ENCODE measurements at places on chromosomes 4 and X.

GRCh38 chr4:2009651-2010233, 968 bp upstream of the NELFA start:
- peak; percentile 76 for DNase-seq

- no peak for DNase-seq
Observed at GRCh38 chr4:150950657-150951288, 64.3 kb downstream of the LRBA start.

DNA sequence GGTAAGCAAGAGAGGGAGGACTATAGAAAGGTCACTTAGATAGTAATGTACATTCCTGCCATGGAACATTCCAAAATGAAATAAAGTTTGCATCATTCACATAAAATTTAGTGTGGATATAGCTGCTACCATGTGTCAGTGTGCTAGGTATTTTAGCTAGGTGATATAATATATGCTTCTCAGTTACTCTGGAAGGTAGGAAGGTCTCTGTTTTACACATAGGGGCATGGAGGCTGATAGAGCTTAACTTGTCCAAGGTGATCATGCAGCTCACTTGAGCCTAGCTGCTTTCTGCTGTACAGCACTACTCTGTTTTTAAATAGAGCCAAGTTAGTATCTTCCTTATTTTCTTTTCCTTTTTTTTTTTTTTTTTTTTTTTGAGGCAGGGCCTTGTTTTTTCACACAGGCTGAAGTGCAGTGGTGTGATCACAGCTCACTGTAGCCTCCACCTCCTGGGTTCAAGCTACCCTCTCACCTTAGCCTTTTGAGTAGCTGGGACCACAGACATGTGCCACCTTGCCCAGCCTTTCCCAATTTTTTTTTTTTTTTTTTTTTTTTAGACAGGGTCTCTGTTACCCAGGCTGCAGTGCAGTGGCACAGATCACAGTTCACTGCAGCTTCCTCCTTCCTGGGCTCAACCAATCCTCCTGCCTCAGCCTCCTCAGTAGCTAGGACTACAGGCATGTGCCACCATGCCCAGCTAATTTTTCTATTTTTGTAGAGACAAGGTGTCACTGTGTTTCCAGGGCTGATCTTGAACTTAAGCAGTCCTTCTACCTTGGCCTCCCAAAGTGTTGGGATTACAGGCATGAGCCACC, 10.4 kb downstream of the AFF1 start:
- no peak for DNase-seq

DNA sequence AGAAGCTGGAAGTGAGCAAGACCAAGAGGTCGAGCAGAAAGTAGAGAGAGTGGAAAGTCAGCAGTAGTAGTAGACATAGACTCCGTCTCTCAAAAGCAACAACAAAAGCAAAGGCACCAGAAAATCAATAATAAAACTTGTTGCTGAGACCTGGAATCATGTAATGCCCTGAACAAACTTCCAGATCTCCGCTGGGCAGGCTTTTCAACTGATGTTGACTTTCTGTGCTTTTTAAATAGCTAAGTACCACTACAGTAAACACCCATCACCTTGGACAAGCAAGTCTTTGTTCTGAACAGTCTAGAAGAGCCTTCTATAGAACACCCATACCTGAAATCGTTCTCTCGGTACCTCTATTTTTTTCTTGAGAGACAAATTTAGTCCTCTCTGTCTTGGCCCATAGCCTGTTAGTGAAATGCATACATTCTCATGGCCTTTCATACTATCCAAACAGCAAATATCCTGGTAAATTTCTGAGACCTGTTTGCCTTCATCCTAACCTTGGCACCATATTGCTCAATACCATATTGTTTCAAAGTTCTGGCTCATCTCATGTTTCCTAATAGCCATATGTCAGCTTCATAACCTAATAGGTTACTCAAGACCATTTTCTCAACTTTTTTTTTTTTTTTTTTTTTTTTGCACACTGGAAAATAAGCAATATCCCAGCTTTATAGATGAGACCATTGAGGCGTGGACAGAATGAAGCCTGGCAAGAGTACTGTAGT, 200.6 kb upstream of the RBPJ start:
- no peak for DNase-seq

- DNase-seq: no peak
Observed at GRCh38 chr4:121765971-121766538, 1.1 kb upstream of the SMIM43 start.

DNA sequence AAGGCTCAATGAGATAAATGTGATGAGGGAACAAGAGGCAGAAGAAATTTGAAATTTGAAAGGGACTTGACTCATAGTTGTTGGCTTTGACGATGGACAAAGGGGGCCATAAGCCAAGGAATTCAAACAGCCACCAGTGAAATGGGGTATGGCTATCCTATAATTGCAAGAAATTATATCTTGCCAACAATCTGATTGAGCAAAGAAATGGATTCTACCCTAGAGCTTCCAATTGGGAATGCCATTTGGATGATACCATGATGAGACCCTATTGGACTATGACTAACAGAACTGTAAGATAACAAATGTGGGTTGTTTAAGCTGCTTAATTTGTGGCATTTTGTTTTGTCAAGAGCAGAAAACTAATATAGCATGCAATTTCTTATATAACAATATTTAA, 270.1 kb upstream of the ARSJ start:
- DNase-seq: no peak

- DNase-seq: no peak
Observed at GRCh38 chr4:19135895-19136633, 1114.5 kb upstream of the LCORL start.

DNA sequence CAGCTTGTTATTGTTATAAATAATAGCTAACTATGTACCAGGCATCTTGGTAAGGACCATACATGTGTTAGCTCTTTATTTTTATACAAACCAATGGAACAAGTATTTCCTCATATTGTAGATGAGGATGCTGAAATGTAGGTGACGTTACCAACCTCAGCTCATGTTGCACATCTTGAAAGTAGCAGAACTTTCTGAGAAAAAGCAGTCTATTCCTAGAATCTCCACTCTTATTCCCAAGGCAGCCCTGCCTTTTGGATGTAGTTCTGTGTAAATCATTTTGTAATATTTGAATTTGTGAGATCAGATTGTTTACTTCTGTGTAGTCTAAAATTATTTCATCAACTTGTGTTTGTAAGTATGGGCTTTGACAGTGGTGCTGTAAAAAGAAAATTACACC, 5.3 kb downstream of the FHDC1 start:
- no peak for DNase-seq

DNA sequence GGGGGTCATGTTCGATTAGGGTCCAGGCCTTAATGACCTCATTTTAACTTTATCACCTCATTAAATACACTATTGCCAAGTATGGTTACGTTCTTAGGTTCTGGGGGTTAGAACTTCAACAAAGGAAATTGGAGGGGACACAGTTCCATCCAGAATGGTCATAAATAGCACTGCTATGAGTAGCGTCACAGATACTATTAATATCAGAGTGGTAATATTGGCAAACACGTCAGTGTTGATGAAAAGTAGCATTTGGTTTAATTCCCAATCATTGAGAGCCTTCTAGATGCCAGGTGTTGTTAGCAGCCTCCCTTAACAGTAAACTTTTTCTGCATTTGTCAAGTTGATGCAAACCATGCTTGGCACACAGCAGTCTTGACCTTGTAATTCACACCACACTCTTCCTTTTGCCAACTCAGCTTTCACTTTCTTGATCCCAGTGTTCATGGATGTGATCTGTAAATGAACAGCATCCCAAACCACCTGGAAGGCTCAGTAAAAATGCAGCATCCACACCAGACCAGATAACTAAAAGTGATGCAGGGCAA, 912.5 kb upstream of the TENM3 start:
- DNase-seq: no peak

- no peak for DNase-seq
Observed at GRCh38 chr4:118997601-118998000, 108.9 kb downstream of the SYNPO2 start.

GRCh38 chr4:56182356-56182755, 204.9 kb downstream of the AASDH start:
- DNase-seq: no peak

GRCh38 chrX:118536687-118537461, 41.3 kb downstream of the DOCK11 start:
- DNase-seq: no peak

DNA sequence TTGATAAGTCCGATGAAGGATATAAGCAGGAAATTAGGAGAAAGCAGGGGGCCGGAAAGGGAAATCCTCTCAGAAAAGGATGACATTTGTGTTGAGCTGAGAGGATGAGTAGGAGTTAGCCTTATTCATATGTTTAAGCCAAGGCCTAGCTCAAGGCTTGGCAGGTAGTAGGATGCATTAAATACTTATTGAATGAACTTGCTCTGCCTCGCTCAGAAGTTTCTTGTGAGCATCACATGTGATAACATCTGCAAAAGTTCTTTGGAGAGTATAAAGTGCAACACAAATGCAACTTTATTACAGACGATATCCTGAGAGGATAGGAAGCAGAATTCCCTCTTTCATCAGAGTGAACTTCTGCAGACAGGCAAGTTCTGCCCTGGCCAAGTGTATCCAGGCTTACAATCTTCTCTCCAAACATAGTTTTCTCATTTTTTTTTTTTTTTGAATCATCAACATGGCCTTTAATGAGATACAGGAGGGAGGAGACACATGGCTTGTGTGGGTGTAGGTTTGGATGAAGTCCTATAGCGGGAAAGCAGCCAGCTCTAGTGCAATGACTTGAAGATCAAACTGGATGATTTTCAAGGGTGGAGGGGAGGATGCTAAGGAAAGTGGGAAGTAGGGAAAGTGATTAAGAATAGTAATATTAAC, 48.1 kb downstream of the LUZP4 start:
- no peak for DNase-seq

- no peak for DNase-seq
Observed at GRCh38 chr4:87819281-87819919, 13.4 kb upstream of the MEPE start.

GRCh38 chr4:10841697-10842096, 157.1 kb upstream of the CLNK start:
- DNase-seq: no peak

GRCh38 chrX:335758-336155, 17.2 kb upstream of the GTPBP6 start:
- DNase-seq: no peak

DNA sequence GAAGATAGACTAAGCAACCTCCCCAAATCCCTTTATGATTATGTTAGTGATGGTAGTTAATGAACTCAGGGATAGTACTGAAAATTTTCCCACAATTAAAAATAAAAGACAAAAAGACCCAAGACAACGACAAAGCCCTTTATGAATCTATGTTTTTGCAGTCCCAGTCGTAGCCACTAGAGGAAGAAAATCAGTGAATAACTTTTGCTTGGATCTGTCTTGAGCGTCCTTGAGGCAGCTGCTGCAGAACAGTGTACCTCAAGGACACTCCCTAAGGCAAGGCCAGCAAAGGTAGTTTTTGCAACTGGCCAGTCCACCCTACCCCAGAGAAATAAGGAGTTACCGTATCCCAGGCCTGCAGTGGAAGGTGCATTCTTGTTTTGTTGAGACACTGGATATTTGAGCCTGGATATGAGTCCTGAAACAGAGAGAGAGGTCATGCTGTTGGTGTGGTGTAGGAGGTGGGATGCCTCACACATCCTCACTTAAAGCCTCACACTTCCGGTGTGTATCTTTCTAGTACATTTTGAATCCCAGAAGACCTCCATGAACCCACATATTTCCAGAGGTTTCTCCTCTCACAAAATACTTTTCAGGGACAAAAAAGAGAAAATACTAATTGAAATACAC, 8.7 kb upstream of the TIMM8A start:
- no peak for DNase-seq

- no peak for DNase-seq
Observed at GRCh38 chr4:40216622-40217366, 20.0 kb downstream of the RHOH start.

DNA sequence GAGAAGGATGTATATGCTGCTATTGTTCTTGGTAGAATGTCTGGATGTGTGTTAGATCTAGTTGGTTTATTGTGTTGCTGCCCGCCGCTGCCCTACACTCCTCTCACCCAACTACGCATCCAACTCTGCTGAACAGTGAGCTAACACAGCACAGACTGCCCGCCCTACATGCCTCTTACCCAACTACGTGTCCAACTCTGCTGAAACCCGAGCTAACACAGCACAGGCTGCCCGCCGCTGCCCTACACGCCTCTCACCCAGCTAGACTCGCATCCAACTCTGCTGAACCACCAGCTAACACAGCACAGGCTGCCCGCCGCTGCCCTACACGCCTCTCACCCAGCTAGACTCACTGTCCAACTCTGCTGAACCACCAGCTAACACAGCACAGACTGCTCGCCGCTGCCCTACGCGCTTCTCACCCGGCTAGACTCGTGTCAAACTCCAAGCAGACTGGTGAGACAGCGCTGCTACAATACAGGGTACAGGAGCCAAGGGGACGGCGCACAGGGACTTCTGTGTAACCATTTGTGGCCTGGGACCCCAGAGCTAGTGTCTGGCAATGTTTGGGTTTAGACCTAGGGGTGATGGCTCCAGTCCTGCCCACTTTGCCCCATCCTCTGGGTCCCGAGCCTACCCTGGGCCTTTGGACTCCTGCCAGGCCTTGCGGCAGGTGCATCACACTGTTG, 11.6 kb upstream of the CTBP1 start:
- DNase-seq: no peak

DNA sequence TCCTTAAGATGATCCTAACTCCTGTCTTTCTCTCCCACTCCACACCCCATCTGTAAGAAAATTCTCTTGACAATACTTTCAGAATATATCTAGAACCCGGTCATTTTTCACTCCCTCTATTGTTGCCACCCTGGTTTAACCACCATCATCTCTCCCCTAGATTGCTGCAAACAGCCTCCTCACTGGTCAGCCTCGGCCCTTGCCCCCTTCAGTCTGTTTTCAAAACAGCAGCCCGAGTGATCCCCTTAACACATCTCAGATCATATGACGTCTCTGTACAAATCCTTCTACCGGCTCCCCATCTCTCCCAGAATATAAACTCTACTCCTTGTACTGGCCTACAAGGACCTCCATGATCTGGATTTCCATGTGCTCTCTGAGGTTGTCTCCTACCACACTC, 35.2 kb upstream of the F9 start:
- no peak for DNase-seq

DNA sequence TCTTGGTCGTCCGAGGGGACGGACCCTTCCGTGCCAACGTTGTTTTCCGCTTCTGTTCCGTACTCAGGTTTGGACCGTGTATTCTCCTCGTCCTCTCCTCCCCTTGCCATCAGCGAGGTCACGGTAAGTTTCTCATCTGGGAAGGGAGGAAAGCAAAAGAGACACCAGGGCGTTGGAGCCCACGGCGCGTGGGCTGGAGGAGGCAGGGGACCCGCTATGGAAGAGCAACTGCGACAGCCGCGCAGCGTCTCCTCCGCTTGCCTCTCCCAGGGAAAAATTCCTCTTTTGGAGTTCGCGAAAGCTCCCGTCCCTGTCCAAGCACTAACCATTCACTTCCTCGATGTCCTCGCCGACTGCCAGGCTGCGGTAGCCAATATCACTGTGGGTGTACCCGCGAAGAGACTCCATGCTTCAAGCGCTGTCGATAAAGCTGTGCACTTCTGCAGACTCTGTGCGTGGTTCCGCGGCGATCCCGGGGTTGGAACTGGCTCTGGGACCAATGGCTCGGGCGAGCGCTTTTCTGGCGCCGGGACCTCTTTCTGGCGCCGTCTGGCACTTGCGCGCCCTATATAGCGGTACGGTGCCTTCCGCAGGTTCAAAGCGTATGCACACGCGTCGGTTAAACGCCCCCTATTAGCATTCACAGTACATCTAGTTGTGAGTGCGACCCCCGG, at the start of gene ESX1:
TSS of gene ESX1 (minus strand) at position 492 of the 674 bp plus-strand sequence. CDS start at position 408, 84 bp downstream.
- DNase-seq: no peak

Data from NCI-H526 (cell line).